Activated CD8-positive, alpha-beta memory T cell treated with anti-CD3 and anti-CD28 coated beads, Interleukin-2, amount 10 ng/mL, durations not matched to agents 7 days and 5 days (primary cell): ENCODE measurements at places on chromosomes 2 and 18.

GRCh38 chr2:203861197-203861596, 6.4 kb upstream of the CTLA4 start:
- no peak for DNase-seq
- peaks cover 46% of the 10 kb centered on the region for H3K4me1 ChIP-seq
- no peak overlapping the region for H3K27ac ChIP-seq
- H3K36me3 ChIP-seq = peaks cover 21% of the 10 kb centered on the region
- H3K27me3 ChIP-seq = no peaks in the 10 kb centered on the region

GRCh38 chr2:28163028-28163427, 229.6 kb upstream of the FOSL2 start:
- no peaks in the 10 kb centered on the region for H3K4me1 ChIP-seq
- no peak overlapping the region for H3K4me3 ChIP-seq
- DNase-seq = no peak
- no peaks in the 10 kb centered on the region for H3K27me3 ChIP-seq
- H3K36me3 ChIP-seq = peaks cover 11% of the 10 kb centered on the region

GRCh38 chr2:126828051-126828450, 70.6 kb upstream of the TEX51 start:
- H3K27ac ChIP-seq = no peak overlapping the region
- no peaks in the 10 kb centered on the region for H3K36me3 ChIP-seq
- H3K4me1 ChIP-seq = no peaks in the 10 kb centered on the region
- DNase-seq = no peak
- H3K4me3 ChIP-seq = no peak overlapping the region
- H3K27me3 ChIP-seq = no peaks in the 10 kb centered on the region

GRCh38 chr2:233242231-233242927, 9.1 kb upstream of the ATG16L1 start:
- H3K4me1 ChIP-seq = peaks cover 57% of the 10 kb centered on the region
- no peaks in the 10 kb centered on the region for H3K27me3 ChIP-seq
- peak overlapping the region; percentile 69 for H3K27ac ChIP-seq
- peaks cover 6% of the 10 kb centered on the region for H3K36me3 ChIP-seq
- H3K4me3 ChIP-seq = no peak overlapping the region

- H3K27me3 ChIP-seq = no peaks in the 10 kb centered on the region
- no peaks in the 10 kb centered on the region for H3K36me3 ChIP-seq
These were observed 642.0 kb upstream of the FSHR start for GRCh38 chr2:49796266-49796665.

DNA sequence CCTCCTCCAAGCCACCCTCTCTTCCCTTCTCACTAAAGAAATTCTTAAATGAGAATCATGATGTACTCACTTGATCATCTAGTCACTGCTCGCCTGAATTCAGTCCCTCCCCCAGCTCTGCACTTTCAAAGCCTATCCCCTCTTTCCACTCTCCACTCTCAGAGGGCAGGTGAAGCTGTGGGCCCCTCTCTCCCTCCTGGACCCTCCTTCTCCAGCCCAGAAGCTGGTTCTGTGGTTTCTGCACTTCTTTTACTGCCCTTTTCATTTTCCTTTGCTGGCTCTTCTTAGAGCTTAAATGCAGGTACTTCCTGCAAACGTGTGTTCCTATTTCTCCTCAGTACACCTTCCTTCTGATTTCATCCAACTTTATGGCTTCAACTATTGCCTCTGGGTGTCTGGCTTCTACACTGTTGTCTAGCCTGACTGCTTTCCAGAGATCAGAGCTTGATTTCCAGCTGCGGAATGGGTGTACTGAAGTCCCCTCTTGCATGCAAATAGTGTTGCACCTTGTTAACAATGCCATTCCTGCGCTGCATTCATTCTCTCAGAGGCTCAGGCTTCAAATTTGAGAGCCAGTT, 15.3 kb upstream of the TXNDC2 start:
- peaks cover 8% of the 10 kb centered on the region for H3K27me3 ChIP-seq
- H3K4me3 ChIP-seq = no peak overlapping the region
- no peak overlapping the region for H3K27ac ChIP-seq
- DNase-seq = no peak
- peaks cover 8% of the 10 kb centered on the region for H3K36me3 ChIP-seq
